NCI-H2107 (cell line): ENCODE measurements at places on chromosomes 16 and 17.

GRCh38 chr17:30379303-30379902 is 676 bp downstream of the CPD start:
- DNase-seq = no peak

DNA sequence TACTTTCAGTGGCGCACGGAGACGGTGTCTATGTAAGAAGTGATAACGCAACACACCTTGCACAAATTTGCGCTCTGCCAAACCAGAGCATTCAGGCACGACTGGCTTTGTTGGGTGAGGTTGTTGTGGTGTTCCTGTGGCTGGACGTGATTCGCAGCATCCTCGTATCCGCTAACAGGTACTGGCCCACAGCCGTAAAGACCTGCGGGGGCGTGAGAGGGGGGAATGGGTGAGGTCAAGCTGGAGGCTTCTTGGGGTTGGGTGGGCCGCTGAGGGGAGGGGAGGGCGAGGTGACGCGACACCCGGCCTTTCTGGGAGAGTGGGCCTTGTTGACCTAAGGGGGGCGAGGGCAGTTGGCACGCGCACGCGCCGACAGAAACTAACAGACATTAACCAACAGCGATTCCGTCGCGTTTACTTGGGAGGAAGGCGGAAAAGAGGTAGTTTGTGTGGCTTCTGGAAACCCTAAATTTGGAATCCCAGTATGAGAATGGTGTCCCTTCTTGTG is 510.9 kb downstream of the KCNJ18 start:
- DNase-seq = no peak

DNA sequence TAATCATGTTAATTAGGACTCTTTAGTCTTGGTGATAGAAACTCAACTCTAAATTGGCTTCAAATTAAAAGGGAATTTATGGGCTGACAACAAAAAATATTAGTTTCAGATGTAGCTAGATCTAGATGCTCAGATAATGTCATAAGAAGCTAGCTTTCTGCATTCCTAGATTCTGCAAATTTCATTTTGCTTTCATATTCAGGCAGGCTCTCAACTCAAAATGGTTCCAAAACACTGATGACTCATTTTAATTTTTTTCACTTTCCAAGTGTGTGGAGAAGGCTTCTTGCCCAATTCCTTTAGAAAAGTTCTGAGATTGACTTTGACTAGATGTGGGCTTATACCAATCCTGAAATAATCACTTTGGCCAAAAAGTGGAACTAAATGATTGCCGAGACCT is 236.7 kb upstream of the GOT2 start:
- DNase-seq = no peak

- DNase-seq = no peak
Measured at GRCh38 chr16:6888531-6888930, 444.1 kb upstream of the RBFOX1 start.

DNA sequence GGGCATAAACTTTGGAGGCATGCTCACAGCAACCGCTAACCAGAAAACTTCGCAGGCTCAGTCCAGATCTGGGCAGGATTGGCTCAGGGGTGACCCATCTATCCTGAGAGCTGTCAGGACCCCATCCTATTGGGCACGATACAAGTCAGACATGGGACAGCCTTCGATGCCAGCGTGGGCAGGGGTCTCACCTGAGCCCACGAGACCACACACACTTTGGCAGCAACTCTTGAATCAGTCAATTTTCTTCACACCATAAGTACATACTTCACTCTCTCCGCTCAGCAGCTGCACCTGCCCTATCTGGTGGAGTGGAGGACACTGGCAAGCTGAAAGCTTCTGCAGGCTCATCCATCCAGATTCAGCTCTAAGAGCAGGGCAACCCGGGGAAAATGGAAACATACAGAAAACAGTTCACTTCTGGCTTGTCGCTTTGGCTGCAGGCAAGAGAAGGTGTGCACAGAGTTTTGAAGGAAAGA is 48.3 kb downstream of the ZFHX3 start:
- no peak for DNase-seq

DNA sequence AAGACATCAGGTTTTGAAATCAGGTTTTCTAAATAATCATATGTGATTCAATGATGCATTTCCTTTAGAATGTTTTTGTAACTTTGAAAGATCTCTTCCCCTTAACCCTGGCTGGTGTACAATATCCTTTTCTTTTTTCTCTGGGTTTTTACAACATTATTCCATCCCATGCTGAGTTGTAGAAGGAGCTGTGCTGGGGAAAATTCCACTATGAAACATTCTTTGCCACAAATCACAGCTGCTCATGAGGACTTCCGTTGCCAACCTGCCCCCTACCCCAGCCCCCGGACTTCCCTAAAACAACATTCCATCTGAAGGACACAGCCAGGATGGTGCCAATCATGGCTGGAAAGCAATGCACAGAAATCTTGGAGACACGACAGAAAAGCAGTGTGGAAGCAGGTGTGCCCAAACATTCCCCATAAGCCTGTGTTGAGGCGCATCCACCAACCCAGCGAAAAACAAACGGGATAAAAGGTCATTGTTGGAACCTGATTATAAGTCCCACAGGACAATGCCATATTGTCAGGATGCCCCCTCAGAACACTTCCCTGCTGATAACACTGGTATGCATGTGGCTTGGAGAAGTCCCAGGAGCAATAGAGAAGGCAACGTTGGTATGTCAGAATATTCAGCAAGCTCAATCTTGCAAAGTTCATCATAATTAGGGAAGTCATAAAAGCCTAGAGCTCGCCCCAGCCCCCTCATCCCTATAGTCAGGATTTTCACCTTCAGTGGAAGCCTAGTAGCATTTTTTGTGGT is 475.0 kb downstream of the HS3ST3B1 start:
- DNase-seq = no peak

GRCh38 chr16:74268372-74268782 is 28.2 kb upstream of the PSMD7 start:
- DNase-seq = no peak

DNA sequence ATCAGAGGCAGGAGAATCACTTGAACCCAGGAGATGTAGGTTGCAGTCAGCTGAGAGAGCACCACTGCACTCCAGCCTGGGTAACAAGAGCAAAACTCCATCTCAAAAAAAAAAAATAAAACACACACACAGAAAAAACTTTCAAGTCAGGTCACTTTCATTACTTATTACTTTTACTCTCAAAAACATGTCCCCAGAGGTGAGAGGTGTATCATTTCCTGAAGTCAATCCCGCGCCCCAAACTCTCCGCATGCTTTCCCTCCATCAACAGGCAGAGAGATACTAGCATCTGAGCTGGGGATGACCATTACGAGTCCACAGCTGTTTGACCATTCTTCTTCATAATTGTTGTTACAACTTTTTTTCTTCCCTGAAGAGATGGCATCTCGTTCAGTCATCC is 48.7 kb downstream of the YWHAE start:
- DNase-seq = no peak

DNA sequence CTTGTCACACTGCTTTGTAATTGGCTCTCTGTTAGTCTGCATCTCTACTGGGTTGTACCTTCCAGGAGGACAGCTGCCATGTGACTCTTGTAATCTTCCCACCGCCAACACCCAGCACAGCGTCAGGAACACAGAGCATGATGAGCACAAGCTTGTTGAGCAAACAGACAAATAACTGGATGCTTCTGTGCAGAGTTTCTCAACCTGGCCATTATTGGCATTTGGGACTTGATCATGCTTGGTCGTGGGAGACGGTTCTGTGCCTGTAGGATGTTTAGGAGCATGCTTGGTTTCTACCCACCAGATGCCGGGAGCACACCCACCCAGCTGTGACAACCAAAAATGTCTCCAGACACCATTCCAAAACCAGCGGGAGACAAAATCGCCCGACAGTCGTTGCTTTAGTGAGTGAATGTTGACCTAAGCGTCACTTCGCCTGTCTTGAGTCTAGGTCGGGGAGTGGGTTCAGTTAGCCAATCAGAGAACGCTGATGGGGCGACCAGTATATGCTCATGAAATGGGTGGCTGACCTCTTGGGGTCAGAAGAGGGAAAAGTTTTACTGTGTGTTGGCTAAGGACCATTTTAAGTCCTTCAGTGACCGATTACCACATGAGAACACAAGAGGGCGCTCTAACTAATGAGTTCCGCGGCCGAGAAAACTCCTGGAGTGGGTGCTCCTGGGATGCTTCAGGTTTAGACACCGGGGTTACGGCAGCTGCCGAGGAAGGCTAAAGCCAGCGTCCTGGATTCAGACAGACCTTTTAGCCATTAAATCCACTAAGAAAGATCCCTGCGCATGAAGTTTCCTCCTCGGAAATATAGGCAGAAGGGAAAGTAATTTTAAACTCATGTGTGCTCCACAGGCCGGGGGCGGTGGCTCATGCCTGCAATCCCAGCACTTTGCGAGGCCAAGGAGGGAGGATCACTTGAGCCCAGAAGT is 57.8 kb upstream of the TEX2 start:
- DNase-seq = peak; percentile 55

DNA sequence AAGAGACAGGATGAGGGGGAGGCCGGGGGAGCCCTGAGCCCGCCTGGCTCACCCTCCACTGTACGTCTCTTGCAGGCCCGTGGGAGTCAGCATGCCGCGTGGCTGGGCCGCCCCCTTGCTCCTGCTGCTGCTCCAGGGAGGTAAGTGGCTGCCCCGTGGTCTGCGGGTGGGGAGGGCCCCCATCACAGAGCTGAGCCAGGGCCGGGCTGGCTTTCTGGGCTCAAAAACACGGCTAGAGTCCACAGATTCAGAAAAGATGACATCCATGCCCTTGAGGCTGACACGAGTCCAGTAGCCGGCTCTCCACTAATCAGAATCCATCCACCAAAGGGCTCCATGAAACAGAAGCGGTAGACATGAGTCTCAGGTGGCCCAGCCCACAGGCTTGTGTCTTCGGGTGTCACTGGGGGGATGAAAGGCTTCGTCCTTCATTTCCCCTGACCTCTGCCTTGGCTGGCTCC is 28.0 kb downstream of the IL21R start:
- DNase-seq = no peak

DNA sequence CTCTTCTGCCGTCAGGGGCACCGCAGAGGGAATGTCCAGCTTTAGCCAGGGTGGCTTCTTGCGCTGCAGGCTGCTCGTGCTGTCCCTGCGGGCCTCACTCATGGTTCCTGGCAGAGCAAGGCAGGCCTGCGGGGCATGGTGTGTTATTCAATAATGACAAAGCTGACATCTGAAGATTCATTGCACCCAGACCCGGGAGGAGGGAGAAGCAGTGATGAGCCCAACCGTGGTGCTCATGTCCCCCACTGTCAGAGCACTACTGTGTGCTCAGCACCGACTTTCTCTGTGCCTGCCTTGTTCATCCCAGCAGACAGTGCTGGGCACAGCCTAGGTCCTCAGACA is 7.5 kb downstream of the RHBDF1 start:
- no peak for DNase-seq
